NCI-H1092 (cell line): ENCODE measurements at places on chromosomes 11 and 22.

DNA sequence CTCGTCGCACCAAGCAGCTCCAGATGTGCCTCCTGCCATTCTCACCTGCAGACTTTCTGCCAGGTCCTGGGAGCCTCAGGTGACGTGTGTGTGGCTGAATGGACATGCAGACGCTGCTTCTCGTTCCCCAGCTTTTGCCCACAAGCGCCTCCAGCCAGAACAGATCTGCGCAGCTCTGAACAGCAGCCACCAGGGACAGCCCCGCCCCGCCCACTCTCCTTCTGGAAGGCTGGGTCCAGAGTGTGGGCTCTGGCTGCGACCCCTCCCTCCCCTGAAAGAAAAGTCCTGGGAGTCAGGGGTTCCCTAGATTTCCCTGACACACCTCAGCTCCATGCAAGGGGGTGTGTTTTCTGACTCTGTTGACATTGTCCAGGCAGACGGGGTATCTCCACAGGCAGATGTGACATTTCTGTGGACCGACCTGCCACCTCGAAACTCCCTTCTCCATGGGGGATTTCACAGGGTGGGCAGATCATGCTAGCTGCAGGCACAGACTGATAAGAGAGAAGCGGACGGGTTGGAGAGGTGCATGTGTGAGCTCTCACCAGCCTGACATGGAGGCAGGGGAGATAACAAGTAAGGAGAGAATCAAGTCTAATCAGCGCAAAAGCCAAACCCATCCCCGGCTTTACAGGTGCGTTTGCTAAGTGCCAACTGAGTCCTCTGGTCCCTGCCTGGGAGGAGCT is 19.8 kb downstream of the SLCO2B1 start:
- no peak for DNase-seq

DNA sequence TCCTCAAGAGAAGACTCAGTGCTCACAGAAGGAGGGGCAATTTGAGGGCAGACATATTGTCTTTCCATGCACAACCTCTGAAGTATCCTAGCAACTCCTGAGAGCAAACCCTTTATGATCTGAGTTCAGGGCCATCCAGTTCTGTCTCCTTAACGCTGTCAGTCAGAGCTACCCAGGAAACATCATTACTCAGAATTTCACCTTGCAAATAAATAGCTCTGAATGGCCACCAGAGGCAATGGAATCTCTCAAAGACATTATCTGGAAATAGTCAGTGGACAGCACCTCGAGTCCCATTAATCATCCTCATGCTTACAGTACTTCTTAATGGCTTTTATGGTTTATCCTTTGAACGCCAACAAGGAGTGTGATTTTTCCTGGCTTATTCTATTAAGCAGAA is 656.1 kb downstream of the OPCML start:
- DNase-seq, result no peak

- no peak for DNase-seq
These were observed 10.9 kb downstream of the GAB2 start for GRCh38 chr11:78406568-78407196.

DNA sequence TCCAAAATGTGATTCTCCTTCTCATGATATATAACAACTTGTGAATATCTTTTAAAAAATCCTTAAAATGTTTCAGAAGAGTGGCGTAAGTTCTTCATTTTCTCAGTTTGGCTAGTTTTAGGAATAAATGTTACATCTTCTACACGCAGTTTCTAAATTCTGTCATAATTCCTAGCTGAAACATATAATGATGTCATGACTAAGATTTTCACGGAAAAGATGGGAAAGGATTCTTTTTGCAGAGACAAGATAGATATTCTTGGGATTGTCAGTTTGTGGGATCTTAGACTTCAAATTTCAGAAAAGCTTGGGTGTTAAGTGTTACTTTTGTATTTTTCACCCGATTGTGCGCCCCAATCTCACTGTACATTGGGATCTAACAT is 1.7 kb downstream of the EED start:
- DNase-seq, result no peak

GRCh38 chr22:39627865-39628562 is 57.5 kb downstream of the CACNA1I start:
- DNase-seq, result no peak

- no peak for DNase-seq
These were observed 454.6 kb downstream of the SOX6 start for GRCh38 chr11:15901790-15902189.

- DNase-seq, result no peak
These were observed 46.9 kb downstream of the OR4D9 start for GRCh38 chr11:59558270-59558643.

GRCh38 chr11:128201801-128202200 is 385.6 kb downstream of the ETS1 start:
- no peak for DNase-seq

- DNase-seq, result peak; percentile 10
These were observed 258.9 kb downstream of the BUD13 start for GRCh38 chr11:116513894-116514293.

GRCh38 chr22:42948294-42948693 is 66.7 kb downstream of the PACSIN2 start:
- no peak for DNase-seq

- no peak for DNase-seq
These were observed 38.8 kb upstream of the CHRNA10 start for GRCh38 chr11:3709977-3710376.

DNA sequence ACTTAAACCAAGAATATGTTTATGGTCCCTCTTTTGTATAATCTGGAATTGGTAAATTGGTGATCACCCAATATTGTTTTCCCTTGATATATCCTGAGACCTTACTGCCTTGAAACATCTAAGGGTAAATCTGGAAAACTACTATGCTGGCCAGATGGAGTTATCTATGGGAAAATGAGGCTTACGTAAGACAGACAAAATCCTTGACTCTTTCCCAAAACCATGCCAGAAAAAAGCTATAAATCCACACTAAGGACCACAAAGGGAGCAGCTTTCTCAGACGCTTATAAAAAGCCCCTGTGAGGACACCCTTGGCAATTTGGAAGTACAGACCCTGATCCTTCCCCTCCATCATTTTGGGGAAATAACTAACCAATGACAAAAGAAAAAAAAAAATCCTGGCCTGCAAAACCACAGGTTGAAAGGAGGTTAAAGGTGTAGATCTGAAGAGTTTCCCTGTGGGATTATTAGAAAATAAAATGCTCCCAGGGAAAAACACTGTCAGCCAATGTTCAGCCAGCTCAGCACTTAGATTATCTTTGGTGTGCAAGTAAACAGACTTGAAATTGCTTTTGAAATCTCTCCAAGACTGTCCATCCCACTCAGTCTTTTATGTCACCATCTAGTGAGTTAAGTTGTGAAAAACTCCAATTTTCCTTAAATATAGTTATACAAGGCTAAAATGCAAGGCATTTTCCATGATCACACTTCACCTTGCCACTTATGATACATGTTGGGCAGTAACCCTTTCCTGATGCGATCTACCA is 6.6 kb upstream of the AMBRA1 start:
- DNase-seq, result no peak

- no peak for DNase-seq
These were observed 4.0 kb downstream of the FTH1 start for GRCh38 chr11:61963282-61964057.

DNA sequence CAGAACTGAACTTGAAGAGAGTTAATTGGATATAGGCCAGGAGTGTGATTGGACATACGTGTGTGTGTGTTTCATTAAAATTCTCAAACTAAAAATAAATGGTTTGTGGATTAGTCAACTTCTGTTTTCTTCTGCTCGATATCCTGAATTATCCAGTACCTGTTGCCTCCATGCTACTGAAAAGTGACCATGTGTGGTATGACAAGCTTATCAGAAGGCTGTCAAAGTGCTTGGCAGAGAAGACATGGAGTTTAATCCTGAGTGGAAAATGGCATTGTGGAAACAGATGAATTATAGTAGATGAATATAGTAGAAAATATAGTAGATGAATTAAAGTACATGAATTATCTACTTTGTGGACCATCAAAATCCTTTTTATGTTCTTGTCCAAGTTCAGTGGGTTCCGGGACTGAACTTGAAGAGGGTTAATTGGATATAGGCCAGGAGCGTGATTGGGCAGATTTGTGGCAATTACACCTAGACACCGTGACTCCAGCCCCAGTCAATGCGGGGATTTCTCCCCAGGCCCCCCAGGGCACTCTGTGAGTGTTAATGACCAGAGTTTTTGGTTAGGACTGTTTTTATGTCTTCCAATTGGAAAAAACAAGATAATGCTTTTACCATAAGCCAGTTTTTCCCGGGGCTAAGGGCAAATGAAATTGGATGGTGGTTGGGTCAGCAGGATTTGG is 30.1 kb downstream of the GRAMD1B start:
- no peak for DNase-seq
